Fibroblast of the aortic adventitia (primary cell): ENCODE measurements at places on chromosomes 1 and 21. TPM values are rescaled to one million over a fixed set of nuclear protein-coding genes. Genes with fewer than 3 reads are reported as not detected.

TCP10L gene
- total RNA-seq: 0.45 TPM in 1 of 2 replicates, not detected in the other

PRR9 gene
- total RNA-seq: not detected in 2 replicates

TSNAX gene
- 28.9 and 43.7 TPM in 2 replicates for total RNA-seq

DNA sequence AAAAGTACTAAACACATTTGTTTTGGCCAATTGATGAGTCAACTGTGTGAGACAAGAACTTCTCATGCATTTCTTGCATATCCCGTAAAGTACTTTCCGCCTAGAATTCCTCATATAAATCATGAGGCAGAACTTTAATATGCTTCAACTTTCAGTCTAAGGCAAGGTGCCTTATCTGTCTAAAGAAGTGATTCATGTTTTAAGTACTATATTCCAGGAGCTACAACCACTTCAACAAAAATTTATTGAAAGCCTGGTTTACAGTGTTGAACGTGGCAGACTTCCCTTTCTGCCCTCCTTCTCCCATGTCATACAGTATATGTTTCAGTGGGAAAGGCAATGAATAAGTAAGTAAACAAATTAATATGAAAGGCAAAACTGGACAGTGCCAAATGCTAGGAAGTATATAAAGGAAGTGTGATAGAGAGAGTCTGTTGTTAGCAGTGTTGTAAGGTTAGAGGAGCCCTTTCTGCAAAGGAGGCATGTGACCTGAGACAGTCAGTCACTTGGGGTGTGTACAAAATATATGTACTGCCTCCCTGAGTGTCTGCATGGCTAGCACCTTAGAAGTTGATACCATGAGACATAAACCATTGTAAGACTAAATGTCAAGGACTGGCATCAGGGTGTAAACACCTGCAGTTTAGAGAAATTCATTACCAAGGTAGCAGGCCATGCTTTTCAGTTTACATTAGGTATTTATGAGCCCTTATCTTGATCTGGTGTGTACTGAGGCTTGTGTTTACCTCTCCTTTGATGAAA, 362.2 kb downstream of the SRGAP2C start:
- DNase-seq: peak; percentile 78

DNA sequence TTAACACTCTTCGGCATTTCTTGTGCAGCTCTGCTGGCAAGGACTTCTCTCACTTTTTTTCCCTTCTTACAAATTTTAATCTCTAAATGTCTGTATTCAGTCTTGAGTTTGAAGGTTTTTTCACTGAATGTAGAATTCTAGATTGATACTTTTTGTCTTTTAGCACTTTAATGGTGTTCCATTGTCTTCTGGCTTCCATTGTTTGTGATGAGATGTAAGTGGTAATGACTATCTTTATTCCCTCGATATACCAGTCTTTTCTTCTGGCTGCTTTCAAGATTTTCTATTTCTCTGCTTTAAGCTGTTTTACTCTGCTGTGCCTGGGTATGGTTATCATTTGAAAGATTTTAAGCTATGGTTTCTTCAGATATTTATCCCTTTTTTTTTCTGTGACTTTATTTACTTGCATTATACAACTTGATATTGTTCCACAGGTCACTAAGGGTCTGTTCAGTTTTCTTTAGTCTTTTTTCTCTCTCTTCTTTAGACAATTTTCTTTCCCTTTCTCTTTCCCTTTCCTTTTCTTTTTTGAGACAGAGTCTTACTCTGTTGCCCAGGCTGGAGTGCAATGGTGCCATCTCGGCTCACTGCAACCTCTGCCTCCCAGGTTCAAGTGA, 35.8 kb downstream of the DYRK1A start:
- DNase-seq: no peak

- no peak for DNase-seq
Observed at GRCh38 chr1:228287541-228288425, 79.9 kb downstream of the OBSCN start.
